ENCODE measurements at places on chromosomes 2 and 18.

GRCh38 chr2:190121971-190122370, 59.4 kb upstream of the MSTN start:
- DNase-seq = no peak

- DNase-seq = no peak
These were observed 120.8 kb upstream of the CHAC2 start for GRCh38 chr2:53646788-53647187.

DNA sequence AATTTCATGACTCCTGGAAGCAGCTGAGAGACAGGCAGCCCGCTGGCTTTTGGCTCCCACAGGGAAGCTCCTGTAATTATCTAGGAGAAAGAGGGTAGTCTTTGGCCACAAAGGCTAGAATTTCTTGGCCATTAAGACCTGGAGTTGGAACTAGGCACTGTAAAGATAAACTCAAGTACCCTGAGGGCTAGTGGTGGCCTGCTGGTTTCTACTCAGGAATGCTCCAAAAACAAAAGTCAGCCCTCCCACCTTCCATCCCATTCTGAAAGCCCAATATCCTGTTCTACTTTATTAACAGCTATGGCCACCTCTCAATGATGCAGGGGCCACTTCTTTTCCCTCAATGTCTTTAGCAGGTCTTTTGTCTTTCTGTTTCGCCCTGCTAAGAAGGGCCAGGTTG, 34.0 kb upstream of the CYP26B1 start:
- no peak for DNase-seq

DNA sequence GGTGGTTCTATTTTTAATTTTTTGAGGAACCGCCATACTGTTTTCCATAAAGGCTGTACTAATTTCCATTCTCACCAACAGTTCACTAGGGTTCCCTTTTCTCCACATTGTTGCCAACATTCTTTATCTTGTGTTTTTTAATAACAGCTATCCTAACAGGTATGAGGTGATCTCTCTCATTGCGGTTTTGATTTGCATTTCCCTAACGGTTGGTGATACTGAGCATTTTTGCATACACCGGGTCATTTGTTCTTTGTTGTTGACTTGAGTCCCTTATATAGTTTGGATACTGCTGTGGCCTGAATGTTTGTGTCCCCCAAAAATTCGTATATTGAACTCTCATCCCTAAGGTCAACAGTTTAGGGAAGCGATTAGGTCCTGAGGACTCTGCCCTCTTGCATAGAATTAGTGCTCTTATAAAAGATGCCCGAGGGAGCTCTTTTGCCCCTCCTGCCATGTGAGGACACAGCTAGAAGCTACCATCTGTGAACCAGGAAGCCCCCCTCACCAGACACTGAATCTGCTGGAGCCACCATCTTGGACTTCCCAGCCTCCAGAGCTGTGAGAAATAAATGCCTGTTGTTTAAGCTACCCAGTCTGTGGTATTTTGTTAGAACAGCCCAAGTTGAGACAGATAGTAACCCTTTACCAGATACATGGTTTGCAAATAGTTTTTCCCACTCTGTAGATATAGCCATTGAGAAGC, 4.7 kb downstream of the IMP4 start:
- DNase-seq = no peak

GRCh38 chr18:49055754-49056172, 105.0 kb upstream of the SMAD7 start:
- peak; percentile 67 for DNase-seq

DNA sequence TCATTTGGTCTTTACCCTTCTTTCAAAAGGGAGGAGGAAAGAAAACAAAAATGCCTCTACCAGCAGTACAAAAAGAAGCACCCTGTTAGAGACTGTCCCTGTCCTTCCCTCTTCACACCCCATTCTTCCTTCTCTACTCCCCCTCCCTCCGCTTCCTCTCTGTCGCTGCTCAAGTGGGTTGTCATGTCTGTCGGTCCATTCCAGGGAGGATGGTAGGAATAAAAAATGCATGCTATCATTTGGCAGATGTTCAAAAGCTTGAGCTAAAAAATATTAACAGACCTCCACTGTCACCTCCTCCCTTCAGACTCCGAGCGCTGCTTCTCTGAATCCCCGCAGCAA, 482.0 kb downstream of the BCL11A start:
- DNase-seq = no peak

- no peak for DNase-seq
These were observed 87.1 kb downstream of the BCL2L11 start for GRCh38 chr2:111207851-111208250.

DNA sequence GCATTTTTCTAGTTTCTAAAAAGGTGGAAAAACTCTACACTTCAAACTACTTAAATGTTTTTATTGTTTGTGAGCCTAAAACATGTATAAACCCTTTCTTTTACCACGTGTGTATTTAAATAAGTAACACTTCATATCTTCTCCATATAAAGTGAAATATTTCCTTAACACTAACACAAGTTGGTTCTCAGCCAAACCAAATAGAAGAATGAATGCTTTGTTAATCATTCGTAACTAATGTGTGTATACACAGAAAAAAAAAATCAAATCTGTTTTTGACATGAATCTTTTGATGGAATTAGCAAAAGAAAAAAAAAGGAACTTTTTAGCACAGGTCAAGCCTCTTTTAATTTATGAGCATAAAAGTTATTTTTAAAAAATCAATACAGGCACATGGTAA, 89.3 kb downstream of the EHBP1 start:
- DNase-seq = no peak

DNA sequence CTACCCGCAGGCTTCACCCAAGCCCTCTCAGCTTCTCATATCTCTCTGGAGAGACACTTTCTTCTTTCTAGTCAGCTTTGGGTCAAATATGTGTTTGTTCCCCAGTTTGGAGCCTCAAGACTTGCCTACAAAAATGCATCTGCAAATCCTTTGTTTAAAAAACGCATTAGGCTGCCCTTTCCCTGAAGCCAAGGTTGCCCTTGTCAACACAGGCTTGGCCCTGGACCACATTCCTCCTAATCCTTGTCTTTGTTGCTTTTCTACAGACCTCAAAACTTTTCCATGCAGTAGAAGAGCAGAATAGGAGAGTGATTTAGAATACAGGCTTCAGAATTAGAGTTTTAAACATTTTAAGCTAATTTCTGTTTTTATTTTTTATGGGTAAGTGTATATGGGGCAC, 307.8 kb downstream of the NAPG start:
- no peak for DNase-seq

GRCh38 chr2:47488870-47489584, 86.1 kb downstream of the MSH2 start:
- no peak for DNase-seq

GRCh38 chr2:30178618-30179434, 32.0 kb downstream of the YPEL5 start:
- peak; percentile 48 for DNase-seq

GRCh38 chr2:64750001-64750816, 96.5 kb upstream of the SERTAD2 start:
- DNase-seq = peak; percentile 56

- no peak for DNase-seq
These were observed 161.6 kb downstream of the TMEM18 start for GRCh38 chr2:515441-516127.

- no peak for DNase-seq
These were observed 6.2 kb upstream of the MGAT5 start for GRCh38 chr2:134247679-134248078.

DNA sequence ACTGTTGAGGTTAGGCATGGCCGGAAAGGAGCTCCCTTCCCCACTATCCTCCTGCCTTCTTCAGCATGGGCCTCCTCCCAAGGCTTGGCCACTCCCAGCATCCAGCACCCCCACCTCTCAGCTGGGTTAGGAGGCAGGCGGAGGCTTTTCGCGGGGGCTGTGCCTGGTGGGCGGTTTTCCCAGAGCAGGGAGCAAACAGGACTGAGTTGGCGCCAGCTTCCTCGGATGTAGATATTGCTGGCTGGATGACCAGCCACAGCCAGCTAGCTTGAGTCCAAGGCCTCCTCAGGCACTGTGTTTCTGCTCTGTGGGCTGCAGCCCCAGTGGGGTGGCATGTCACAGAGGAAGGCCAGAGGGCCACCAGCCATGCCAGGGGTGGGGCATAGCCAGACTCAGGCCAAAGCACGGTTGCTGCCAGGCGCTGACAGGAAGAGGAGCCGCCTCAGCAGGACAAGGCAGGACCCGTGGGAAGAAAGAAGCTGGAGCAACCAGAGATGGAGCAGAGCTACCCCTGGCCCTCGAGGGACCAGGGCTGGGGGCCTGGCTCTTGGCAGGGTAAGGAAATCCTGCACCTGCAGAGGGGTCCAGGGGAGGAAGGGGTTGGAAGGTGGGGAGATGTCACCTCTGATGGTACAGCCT, at the start of gene TCF23:
Gene TCF23 (plus strand): TSS at position 204 of the 639 bp plus-strand sequence. CDS start 130 bp downstream, at position 334.
- DNase-seq = no peak

DNA sequence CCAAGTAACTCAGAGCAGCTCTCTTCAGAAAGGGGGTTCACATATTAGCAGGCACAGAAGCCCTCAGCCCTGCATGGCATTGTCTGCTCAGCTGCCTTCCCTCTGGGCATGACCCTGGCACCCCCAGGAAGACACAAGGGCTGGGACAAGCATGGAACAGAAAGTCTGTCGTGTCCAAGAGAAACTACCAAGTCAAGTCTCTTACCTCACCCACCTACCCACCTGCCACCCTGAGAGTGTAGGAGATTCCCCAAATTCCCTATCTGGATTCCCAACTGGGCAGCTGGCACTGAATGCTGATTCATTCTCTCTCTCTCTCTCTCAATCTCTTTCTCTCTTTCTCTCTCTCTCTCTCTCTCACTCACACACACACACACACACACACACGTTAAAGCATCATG, 21.6 kb downstream of the SMAD7 start:
- no peak for DNase-seq

- no peak for DNase-seq
These were observed 42.1 kb downstream of the MTCL1 start for GRCh38 chr18:8747440-8747937.

- DNase-seq = no peak
These were observed 4.0 kb downstream of the CLIP4 start for GRCh38 chr2:29119211-29119610.

DNA sequence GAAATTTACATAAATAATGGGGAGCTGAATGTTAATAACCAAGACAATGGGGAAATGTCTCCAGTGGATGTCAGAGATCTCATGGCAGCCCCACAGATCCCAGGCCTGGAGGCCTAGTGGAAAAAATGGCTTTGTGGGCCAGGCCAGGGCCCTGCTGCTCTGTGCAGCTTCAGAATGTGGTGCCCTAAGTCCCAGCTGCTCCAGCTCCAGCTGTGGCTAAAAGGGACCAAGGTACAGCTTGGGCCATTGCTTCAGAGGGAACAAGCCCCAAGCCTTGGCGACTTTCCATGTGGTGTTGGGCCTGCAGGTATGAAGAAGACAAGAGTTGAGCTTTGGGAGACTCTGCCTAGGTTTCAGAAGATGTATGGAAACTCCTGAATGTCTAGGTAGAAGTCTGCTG, 658.2 kb downstream of the NUP35 start:
- no peak for DNase-seq

- no peak for DNase-seq
These were observed 38.2 kb upstream of the CNGA3 start for GRCh38 chr2:98308068-98308467.

DNA sequence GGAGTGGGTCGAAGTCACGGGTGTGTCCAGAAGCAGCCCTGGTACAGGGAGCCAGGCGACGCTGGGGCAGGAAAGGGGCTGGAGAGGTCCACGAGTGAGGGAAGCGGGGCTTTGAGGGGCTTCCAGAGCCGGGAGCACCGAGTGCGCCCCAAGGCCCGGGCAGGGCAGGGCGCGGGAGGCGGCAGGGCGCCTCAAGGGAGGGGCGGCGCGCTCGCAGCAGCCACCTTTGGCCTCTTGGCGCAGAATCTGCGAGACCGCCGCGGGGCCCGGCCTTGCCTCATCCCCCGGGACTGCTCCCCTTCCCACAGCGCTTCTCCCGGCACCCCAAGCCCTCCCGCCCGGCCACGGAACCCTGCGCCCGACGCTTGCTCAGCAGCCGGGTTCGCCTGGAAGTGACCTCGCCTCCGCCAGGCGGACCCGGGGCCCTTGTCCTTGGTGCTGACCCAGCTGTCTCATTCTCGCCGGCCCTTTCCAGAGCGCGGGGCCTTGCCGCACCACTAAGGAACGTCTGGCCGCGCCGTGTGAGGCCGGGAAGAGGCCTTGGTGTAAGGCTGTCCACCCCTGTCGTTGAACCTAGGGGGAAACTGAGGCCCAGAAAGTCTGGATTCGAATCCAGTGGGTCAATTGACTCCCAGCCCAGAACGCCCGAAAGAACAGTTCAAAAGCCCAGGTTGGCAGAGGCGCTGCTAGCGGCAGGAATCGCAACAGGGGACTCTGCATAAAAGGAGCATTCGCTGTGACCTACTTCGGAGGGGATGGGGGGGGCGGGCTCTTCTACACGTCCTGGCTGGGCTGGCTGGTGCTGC, 584 bp upstream of the DNER start:
- DNase-seq = peak; percentile 69

GRCh38 chr2:148533685-148534084, 110.9 kb upstream of the EPC2 start:
- DNase-seq = no peak

DNA sequence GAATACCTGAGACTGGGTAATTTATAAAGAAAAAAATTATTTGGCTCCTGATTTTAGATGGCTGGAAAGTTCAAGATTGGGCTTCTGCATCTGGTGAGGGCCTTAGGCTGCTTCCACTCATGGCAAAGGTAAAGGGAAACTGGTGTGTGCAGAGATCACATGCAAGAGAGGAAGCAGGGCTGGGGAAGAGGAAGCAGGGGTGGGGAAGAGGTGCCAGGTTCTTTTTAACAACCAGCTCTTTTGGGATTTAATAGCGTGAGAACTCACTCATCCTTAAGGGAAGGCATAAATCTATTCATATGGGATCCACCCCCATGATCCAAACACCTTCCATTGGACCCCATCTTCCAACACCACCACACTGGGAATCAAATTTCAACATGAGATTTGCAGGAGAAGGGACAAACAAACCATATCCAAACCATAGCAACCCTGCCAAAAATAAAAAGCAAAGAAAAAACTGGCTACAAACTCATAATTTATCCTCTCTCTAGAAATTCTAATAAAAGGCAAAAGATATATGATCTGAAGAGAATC, 30.4 kb downstream of the PRKRA start:
- no peak for DNase-seq

DNA sequence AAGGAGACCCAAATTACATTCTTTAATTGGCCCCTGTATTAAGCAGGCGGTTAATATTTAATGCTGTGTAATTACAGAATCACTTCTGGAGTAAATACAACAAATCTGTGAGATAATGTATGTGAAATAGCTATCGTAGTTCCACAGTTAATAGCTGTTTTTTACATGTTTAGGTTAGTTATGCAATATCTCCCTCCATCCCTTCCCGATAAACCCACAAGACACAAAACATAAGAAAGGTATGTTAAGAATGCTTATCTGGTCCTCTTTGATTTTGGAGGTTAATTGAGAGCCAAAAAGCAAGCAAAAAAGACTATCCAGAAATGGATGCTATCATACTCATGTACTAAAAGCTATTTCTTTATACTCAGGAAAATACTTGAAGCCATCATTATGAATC, 49.1 kb downstream of the ZNF638 start:
- no peak for DNase-seq

DNA sequence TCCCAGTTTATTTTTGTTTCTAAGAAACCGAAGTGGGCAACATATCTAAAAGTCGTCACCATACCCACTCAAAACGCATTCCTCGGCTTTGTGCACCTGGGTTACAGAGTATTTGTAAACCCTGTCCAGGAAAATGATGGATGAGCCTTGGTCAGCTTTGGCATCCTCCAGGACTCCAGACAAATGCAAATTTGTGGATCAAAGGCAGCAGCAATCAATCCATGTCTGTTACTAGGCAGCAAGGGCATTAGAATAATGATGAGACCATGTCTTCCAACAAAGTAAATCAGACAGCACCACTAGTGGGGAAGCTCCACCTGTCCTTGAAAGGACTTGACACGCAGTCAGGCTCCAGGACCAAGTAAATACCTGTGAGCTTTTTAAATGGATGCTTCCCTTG, 672.6 kb upstream of the GYPC start:
- DNase-seq = no peak

Measured in left ventricle myocardium superior (tissue), 1 donor.